ENCODE measurements at places on chromosomes 16 and 17. TPM values are rescaled to one million over a fixed set of nuclear protein-coding genes. Genes with fewer than 3 reads are reported as not detected.

SRCIN1 gene
- 2.4 TPM for total RNA-seq

MYH13 gene
- total RNA-seq, result not detected

KCNG4 gene
- not detected for total RNA-seq

SEC14L1 gene
- 37.0 TPM for total RNA-seq

CUEDC1 gene
- 52.5 TPM for total RNA-seq

ZFPM1 gene
- 6.7 TPM for total RNA-seq

FBXL16 gene
- 3.5 TPM for total RNA-seq

NTN1 gene
- 0.37 TPM for total RNA-seq
